Fibroblast of skin of abdomen (primary cell): ENCODE measurements at places on chromosomes 4 and X.

GRCh38 chr4:155367608-155368007 is 9.2 kb downstream of the MAP9 start:
- no peak for DNase-seq

DNA sequence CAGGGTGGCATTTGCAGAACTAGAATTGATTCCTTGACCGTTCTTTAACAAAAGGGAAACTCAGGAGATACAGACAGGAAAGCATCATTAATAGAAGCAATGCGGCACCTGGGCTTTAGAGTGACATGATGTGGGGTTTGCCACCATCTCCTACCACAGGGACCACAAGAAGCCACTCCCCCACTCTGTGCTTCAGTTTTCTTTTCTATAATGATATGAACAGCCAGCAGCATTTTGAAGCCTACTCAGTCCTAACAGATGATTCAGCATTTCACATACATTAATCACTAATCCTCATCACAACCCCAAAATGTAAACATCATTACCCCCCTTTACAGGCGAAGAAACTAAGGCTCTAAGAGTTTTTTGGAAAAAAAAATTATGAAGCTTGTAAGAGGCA is 22.9 kb downstream of the CCDC149 start:
- peak; percentile 54 for DNase-seq

- DNase-seq, result no peak
These were observed 289.2 kb downstream of the NR3C2 start for GRCh38 chr4:148152868-148153625.

DNA sequence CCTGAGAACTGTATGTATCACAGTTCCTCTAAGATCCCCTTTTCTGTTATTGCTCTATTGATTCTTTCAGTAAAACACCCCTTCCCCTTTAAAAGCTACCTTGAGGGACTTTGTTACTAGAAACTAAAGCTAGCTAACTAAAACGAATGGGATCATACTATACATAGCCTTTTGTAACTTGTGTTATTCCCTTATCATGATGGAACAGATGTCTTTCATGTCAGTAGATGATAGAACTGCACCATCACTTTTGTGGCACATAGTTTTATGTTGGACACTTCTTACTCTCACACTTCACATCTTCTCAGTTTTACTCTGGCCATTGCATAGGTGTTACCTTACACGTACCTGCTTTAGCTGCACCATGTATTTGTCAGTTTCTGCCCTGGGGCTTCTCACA is 46.6 kb upstream of the PGRMC2 start:
- DNase-seq, result no peak

DNA sequence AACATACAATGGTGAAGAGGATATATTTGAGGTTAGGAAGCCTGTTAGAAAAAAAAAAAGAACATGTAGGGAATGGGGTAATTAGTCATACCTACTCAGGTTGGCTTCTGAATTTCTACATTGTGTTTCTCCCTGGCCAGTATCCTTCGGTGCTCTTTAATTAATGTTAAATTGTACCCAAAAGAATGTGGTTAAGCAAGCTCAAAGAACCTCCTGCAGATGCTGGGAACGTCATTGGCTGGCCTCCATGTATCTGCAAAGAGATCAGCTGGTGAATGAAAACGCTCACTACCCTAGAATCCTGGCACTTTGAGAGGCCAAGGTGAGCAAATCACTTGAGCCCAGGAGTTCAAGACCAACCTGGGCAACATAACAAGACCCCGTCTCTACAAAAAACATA is 942.3 kb upstream of the PRKX start:
- no peak for DNase-seq

DNA sequence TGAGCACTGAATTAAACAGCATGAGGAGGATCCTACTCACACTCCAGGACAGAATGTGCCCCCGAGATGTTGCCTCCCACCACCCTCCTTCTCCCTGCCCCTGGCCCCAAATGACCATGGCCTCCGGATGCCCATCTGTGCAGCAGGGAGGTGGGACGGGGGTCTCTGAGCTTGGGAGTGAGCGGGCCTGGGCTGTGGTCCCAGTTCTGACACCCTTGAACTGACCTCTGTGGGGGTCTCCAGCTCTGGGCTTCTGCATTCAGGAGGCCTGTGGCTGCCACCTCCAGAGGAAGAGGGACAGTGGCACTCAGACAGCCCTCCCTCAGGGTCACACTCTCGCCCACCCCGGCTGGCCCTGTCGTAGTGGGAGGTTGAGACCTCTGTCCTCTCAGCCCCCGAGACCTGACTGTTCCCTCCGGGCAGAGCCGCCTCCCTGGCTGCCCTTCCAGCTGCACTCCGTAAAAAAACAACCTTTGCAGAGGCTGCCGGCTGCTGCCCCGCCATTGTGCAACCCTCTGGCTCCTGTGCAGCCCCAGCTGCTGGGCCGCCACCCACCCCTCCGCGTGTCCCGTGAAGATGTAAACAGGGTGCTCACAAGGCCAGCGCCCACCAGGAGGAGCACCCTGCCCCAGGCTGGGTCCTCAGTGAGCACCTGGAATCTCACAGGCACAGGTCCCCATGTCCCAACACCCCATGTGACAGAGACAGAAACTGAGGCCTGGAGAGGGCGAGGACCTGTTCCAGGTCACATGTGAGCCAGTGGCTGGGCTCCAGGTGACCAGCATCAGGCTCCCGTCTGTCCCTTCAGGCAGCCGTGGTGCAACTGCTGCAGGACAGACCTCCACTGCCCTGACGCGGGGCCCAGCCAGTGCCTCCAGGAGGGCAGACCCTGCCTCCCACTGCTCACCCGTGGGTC is 39.6 kb downstream of the HTRA3 start:
- peak; percentile 7 for DNase-seq

GRCh38 chr4:143307531-143307930 is 29.1 kb upstream of the GAB1 start:
- no peak for DNase-seq

DNA sequence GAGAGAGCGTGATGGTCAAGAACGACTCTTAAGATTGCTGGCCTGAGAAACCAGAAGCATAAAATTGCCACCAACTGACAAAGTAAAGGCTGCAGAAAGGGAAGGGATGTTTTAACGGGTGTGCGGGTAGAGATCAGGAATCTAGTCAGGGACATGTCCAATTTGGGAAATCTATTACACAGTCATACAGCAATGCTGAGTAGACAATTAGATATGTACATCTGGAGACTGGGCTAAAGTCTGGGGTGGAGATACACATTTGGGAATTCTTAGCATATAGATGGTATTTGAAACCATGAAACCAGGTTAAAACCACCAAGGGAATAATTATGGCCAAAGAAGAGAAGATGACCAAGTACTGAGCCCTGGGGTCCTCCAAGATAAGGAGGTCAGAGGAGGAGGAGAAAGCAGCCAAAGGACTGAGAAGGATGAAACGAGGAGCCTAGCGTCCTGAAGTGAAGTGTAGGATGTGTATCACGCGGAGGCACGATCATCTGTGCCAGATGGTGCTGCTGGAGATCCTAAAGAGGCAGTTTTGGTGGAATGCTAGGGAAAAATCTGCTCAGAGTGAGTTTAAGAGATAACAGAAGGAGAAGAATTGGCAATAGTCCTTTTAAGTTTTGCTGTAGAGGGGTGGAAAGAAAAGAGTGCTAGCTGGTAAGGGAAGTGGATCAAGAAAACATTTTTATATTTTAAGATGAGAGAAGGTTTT is 36.5 kb downstream of the SEC24D start:
- peak; percentile 16 for DNase-seq

- DNase-seq, result no peak
These were observed 1454.8 kb downstream of the FSTL5 start for GRCh38 chr4:160709026-160709425.

- DNase-seq, result no peak
These were observed 69.9 kb upstream of the TNIP3 start for GRCh38 chr4:121233982-121234381.

DNA sequence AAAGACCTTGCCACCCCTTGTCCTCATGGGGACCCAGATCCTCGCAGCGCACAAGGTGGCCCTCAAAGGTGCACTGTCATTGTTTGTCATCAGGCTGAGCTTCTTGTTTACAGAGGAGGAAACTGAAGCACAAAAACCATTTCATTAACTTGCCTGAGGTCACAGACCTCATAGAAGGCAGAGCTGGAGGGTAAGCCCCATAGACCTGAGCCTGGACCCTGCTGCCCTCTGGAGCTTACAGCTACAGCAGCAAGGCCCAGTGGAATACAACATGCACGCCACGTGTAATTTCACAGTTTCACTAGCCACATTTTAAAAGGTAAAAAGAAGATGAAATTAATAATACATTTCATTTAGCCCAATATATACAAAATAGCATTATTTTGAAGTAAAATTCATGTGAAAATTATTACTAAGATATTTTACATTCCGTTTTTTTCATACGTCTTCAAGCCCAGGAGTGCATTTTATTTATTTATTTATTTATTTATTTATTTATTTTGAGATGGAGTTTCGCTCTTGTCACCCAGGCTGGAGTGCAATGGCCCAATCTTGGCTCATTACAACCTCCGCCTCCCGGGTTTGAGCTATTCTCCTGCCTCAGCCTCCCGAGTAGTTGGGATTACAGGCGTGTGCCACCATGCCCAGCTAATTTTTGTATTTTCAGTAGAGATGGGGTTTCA is 8.8 kb downstream of the JAKMIP1 start:
- DNase-seq, result no peak

- peak; percentile 83 for DNase-seq
These were observed 53.4 kb upstream of the TRPC3 start for GRCh38 chr4:122005064-122005755.

DNA sequence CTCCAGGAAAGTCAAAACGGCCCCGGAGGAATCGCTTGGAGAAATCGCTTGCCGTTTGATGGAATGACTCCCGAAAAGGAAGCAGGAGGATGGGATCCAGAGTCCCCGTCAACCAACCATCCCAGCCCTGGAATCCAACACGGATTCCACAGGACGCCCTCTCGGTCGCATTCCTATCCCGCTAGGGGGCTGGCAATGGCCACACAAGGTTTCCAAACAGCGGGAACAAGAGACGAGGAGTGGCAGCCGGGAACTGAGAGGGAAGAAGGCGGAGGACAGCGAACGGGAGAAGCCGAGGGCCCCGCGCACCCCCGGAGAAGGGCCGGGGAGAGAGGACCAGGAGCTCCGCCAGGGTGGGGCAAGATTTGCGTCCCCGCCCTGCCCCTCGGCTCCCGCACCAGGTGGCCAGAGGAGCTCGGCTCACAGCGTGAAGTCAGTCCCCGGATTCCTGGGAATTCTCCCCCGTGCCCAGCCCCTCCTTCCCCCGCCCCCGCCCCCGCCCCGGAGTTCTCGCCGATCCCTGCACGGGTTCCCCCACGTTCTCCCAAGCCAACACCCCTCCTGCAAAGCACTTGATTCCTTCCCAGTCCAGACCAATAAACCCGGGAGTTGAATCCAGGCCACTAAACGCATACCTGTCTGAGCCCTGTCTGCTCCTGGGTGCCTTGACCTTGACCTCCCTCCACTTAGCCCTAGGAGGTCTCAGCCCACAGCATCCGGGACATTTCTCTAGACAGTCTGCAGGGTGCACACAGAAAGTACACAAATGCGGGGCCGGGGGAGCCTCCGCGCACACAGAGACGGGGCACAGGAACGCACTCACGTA is 1.4 kb downstream of the PDZD4 start:
- peak; percentile 16 for DNase-seq

- no peak for DNase-seq
These were observed 626 bp downstream of the TBC1D1 start for GRCh38 chr4:37891260-37892159.

DNA sequence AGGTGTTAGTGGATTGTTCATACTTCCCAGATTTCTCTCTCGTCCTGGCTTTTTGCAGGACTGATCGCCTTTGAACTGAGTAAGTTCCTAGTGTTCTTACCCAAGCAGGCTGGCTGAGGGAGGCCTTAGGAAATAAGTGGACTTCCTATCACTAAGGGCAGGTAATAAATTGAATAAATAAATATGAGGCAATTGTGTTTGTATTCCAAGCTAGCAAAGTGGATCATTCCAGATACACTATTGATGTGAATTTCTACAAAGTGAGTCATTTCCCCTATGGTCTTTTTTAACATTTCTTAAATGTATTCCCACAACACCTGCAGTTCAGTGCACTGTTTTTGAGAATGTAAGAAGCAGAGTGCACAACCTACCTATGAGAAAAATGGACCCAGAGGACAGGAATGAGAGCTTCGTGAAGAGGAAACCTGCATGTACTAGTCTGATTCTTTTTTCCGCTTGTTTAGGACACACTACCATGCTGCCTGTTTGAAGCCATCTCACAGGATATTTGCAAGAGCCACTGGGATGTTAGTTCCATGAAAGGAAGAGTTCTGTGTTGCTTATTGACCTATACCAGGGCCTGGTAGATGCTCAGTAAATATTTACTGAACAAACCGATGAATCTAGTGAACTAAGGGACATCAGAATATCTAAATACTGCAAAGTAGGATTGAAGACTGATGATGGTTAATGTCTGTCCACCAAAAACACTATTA is 29.0 kb upstream of the SMAD1 start:
- DNase-seq, result no peak

DNA sequence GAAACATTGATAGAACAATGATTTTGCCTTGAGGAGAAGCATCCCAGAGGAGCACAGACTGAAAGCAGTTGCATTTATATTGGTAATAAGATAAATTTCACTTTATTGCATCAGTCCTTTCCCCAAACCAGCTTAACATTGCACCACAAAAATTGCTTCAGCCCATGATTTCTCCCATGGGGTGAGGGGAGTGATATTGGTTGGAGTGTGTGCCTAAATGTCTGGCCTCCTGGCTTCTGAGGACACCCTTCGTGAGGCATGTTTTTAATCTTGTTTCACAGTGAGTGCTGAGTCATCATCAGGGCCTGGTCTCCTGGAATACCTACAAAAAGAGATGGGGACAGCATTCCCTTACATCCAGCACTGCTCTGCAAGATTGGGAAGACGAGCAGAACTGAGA is 487.9 kb downstream of the C4orf33 start:
- peak; percentile 76 for DNase-seq

DNA sequence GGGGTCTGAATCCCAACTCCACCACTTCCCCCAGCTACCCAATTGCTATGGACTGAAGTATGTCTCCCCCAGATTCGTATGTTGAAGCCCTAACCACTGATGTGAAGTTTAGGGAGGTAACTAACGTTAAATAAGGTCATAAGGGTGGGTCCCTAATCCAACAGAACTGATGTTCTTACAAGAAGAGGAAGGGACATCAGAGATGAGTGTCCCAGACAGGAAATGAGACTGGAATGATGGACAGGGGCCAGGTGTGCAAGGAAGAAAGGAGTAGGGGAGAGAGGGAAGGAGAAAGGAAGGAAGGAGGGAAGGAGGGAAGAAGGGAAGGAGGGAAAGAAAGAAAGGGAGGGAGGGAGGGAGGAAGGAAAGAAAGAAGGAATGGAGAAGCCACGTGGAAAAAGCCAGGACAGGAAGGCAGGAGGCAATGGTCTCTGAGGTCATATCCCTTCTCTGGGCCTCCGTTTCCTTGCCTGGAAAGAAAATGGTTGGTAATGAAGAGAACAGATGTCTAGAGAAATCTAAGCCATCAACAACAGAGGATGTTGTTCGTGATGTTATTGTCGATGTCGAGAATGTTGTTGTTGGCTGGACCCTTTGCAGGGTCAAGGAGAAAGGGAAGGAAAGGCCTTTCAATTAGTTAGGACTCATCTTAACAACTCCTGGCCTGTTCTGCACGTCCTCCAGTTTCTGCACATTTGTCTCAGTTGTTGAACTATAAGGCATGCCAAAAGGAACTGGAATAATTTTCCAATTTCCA is 59.0 kb upstream of the FGFBP2 start:
- no peak for DNase-seq
